Fibroblast of pulmonary artery (primary cell): ENCODE measurements at places on chromosomes 5 and 9.

GRCh38 chr9:38017149-38017884, 51.7 kb downstream of the SHB start:
- peak; percentile 55 for DNase-seq

- DNase-seq = peak; percentile 56
These were observed 541 bp downstream of the GNPDA1 start for GRCh38 chr5:142012186-142012785.

- DNase-seq = peak; percentile 22
These were observed 39.2 kb upstream of the ELOVL7 start for GRCh38 chr5:60883229-60883628.

DNA sequence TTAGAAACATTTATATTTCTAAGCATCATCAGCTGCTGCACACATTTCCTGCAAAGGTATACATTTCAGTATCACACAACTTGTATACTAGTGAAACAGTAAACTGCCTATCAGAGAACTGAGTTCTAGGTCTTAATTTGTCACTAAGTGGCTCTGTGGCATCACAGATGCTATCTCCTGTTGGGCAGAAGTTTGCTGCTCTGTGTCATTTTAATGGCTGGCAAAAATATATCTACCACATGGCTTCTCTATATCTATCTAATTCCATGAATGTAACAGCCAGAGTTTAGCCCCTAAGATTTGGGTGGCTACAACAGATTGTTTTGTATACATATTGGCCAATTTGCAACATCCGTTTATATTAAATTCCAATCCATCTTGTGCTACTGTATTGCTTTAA, 1231.9 kb upstream of the C9orf72 start:
- DNase-seq = no peak

GRCh38 chr9:4289411-4290326, 10.2 kb downstream of the GLIS3 start:
- no peak for DNase-seq

DNA sequence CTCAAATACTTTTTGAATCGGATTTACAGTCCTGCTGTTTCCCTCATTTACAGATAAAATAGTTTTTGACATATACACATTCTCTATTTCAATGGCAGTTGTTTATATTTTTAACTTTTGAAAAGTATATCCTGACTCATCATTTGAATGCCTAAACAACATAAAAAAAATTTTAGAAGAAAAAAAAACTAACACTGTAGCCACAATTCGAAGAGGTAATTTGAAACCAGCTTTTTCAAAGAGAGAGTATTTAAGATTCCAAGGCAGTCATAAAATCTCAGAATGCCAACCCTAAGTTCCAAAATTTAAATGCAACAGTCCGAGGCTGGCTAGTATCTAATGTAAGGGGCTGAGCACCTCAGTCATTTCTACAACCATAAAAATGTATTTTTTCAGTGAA, 626.8 kb downstream of the DNAH5 start:
- DNase-seq = no peak

- no peak for DNase-seq
These were observed 539.7 kb downstream of the ACTL7B start for GRCh38 chr9:108316066-108316465.

- DNase-seq = no peak
These were observed 11.4 kb upstream of the HAUS6 start for GRCh38 chr9:19113964-19114679.

GRCh38 chr5:134976841-134977240, 9.1 kb downstream of the CATSPER3 start:
- DNase-seq = no peak

DNA sequence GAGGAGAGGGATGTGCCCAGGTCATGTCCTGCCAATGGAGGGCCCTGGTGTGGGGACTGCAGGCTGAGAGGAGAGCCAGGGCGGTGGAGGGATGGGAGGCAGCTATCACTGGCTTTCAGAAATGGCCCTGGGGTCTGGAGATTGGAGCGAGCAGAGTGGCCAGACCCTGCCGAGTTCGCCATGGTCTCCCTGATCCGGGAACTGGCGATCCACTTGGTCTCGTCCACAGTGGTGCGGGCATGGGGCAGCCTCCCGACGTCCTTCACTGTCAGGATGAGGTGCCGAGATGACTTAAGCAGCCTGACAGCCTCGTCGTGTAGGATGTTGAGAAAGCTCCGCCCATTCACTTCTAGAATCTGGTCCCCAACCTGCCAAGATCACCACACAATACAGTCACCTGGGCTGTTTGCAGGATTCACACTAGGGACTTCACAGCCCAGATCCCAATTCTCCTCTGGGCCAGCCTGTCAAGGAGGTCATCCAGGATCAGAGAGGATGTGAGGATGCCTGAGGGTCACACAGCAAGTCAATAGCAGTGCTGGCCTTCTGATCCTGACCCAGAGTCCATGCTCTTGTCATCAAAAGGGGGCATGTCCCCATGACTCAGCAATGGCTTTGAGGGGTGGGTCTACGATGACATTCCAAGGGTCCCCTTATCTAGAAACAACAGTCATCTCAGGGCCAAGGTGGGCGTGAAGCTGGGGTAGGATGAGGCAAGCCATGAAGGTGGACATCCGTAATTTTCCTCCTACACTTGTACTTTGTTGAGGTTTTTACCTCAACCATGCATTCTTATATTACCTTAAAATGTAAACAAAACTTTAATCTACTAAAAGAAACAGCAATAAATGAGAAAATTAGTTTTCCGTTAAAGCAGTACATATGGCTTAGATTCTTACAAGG, 38.5 kb upstream of the AKNA start:
- DNase-seq = no peak

DNA sequence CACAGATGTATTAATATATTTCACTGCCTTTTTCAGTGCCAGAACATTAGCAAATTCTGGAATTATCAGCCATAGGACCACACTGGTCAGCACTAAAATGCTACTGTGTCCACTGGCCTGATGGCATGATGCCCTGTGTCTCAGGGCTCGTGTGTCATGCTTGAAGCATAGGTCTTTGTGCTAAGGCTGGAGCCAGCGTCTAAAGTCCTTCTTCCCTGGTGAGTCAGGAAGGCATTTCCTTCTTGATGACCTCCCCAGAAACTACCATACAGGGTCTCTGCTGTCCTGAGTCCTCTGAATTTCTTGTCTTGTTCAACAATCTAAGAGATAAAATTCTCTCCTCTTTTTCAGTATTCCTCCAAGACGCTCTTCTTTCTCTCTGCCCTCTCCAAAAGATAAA, 489.9 kb downstream of the PSAT1 start:
- DNase-seq = peak; percentile 29

DNA sequence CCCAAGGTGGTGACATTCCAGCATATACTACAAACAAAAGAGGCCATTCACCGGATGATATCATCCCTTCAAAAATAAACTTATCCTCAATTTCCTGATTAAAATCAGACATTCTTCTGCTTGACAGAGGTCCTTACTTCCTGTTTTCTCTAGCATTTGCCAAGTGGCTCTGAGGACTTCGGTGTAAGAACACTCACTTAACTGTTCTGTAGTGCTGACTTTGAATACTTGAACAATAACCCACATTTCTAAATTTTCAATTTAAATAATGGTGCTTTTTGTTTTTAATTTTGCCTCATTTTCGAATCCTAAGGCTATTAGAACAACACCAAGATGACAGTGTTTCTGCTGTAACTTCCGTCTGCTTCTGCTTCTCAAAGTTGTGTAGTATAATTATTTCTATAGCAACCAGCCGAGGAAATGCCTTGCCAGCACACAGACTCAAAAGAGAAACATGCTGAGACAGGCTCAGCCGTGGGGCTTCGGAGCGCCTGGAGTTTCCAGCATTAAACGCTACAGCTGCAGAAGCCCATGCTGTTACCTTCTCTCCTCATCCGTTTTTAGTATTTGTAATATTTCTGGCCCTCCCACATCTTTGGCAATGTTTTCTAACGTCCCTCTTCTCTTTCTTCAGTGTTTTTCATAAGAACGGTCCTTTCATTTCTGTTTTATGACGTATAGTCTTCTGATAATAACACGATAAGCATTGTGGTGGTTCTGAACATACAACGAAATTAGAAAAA, 19.5 kb upstream of the ANXA1 start:
- peak; percentile 91 for DNase-seq

DNA sequence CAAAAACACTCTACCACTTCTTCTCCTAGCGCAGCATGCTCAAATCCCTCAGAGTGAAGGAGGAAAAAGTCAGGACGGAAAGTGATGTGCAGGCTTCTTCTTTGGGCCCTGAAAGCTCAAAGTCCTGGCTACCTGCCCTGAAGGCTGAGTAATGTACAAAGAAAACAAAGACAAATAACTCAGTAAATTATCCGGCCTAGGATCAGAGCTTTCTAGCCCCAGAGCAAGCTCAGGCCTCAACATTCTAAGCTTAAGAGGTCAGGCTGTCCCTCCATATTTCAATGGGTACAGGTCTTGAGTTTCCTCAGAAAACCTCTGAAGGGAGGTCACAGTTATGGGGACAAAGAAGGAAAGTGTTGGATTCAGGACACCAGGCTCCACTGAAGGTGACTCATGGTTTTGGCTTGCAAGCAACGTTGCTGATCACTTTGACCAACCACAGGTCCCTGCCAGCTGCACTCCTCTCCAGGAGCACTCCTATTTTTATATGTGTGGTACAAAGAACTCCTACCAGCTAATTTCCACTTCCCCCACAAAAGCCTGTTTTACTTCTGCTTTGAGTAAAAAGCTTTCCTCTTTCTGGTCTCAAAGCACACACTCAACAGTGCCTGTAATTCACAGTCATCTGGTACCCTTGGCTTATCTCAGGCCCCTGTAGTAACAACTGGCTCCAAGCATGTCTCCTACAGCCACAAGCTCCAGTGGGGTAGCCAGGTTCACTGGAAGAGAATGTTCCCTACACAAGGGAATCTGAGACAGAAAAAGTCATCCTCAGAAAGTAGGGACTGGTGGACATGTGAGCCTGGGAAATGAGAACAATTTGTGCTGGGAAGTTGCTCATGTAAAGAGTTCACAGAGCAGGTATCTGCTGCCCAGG, 115.7 kb downstream of the UGCG start:
- peak; percentile 92 for DNase-seq

DNA sequence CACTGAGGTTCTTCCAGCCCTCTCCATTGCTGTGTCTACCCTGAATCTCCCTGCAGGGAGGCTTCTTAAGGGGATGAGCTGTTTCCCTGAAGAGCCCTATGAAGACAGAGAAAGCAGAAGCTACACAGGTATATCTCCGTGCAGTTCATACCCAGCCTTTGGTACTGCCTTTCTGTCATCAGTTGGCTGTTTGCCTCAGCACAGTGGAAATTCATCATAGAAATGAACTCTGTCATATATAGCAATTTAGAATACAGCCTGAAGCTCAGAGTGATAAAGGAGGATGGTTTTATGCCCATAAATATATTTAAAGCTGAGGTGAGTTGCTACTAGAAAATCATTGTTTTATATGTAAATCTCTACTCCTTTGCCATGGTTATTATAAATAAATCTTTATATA, 42.6 kb upstream of the KCNN2 start:
- DNase-seq = no peak

DNA sequence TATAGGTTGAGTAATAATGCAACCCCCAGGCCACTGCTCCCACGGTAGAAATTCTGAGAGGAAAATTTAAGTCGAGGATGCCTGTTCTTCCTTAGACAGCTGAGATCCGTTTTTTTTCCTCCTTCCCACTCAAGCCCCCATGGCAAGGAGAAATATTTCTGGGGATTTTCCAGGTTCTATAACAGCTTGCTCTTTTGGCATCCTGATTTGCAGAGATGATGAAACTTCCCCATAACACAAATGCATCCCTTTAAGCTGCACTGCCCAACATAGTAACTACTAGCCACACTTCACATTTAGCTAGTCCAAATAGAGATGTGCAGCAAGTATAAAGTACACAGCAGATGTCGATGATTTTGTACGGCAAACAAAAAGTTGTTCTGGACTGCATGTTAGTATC, 32.5 kb upstream of the GNA14 start:
- peak; percentile 35 for DNase-seq

DNA sequence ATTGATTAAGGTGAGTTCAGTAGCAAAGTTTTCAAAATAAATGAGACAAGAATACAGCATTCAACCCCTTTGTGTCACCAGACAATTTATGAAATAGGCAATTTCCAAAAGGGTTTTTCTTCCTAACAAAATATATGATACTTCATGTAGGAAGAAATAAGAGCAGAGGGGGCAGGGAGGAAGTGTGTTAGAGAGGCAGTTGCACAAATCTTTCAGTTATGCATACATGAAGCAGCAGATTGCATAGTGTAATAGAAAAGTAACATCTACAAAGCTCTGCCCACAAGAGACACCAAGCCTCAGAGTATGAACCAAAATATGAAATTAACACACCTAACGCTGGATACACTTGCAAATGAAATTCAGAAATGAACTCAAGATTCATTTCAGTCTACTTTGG, 157.0 kb downstream of the DENND1A start:
- no peak for DNase-seq

DNA sequence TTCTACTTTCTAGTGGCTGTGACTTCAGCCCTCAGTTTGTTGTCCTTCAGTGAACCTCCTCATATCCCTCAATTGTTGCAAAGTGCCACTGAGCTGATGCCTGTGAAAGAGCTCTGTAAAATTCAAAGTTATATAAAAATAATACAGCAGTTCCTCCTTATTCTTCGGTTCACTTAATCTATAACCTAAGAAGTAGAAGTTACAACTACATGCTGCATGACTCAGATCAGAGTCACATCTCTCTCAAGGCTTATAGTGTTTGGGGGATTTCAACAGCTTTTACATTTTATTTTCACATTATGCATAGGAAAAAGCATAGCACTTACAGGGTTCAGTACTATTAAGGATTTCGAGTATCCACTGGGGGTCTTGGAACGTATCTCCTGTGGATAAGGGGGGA, 25.1 kb upstream of the GCNT1 start:
- DNase-seq = peak; percentile 47

DNA sequence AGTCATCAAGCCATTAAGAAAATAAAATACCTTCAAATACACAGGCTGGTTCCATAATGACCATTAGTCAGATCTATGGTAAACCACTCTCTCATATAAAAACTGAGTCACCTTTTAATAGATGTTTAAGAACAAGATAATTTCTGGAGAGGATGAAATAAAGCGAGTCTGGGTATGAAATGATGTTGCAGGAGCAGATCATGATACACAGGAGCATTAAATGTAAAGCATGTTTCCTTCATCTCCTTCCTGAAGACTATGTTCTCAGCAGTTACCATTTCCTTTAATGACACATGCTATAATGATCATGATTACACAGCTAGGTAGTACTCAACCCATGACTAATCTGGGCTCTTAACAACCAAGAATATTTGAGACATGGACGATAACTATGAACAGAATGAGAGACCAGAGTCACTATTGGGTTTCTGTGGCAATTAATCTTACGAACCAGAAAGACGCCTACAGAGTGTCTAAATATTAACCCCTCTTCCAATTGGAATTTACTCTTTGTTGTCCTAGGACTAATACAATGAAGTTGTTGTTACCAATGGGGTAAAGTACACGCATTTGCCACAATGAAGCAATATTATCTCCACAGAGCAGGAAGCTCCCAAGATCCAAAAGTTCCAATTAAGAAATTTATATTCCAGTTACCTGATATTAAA, 105.6 kb downstream of the NR6A1 start:
- no peak for DNase-seq
